HCT116 (cell line): ENCODE measurements at places on chromosomes 6 and 20.

DNA sequence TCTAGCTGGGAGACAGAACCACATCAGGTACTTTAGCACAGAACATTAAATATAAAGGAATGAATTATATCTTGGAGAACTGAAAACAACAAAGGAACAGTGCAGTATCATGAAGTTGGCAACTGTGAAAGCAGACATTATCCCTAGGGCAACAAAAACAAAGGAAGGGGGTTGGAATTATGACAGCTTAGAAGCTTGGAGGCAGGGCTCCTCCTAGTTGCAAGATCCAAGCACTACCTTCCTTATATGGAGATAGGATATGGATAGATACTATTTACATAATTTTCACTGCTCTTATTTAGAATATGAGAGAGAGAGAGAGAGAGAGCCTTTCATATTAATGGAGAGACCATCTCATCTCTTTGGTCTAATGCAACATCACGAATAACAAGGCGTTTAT lies 27.0 kb downstream of the TMEM14A start:
- DNase-seq, result no peak

DNA sequence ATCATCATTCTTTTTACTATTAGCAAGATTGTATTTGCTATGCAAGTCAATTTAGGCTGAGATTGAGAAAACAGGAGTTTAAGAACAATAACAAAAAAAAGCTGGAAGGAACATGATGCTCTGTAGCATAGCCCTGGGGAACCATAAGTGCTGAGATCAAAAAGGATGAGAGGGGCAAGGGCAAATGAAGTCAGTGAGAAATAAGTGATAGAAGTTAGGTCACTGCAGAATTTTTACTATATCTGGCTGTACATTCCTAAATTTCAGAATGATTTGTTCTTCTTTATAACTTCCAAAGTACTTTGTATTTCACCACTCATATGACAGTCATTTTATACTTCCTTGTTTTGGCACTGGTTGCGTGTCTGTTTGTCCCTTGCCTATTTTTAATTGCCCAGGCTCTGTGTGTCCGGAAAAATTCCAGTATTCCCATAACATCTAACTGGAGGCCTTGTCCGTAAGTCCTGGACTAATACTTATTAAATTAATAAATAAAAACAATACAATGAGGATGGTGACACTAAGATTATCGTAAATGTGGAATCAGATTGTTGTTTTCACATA lies 444.7 kb downstream of the TENT5A start:
- DNase-seq, result no peak

DNA sequence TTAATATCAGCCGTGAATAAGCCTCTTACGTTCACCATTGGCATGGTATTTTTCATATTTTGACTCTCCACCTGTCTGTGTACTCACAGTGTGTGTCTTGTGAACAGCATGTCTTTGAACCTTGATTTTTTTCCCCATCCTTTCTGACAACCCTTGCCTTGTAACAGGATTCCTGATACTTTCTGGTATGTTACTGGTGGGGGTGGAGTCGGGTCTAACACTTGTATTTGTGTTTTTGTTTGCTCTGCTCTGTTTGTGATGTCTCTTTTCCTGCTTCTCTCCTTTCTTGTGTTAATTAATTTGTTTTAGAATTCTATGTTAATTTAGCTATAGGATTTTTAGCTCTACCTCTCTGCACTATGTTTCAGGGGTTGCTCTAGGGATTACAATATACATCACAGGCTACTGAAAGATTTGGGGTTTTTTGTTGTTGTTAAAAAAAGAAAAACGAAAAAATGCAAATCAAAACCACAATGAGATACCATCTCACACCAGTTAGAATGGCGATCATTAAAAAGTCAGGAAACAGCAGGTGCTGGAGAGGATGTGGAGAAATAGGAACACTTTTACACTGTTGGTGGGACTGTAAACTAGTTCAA lies 245.1 kb downstream of the CDH4 start:
- DNase-seq, result no peak

- DNase-seq, result no peak
These were observed 33.0 kb upstream of the ME1 start for GRCh38 chr6:83463886-83464285.

DNA sequence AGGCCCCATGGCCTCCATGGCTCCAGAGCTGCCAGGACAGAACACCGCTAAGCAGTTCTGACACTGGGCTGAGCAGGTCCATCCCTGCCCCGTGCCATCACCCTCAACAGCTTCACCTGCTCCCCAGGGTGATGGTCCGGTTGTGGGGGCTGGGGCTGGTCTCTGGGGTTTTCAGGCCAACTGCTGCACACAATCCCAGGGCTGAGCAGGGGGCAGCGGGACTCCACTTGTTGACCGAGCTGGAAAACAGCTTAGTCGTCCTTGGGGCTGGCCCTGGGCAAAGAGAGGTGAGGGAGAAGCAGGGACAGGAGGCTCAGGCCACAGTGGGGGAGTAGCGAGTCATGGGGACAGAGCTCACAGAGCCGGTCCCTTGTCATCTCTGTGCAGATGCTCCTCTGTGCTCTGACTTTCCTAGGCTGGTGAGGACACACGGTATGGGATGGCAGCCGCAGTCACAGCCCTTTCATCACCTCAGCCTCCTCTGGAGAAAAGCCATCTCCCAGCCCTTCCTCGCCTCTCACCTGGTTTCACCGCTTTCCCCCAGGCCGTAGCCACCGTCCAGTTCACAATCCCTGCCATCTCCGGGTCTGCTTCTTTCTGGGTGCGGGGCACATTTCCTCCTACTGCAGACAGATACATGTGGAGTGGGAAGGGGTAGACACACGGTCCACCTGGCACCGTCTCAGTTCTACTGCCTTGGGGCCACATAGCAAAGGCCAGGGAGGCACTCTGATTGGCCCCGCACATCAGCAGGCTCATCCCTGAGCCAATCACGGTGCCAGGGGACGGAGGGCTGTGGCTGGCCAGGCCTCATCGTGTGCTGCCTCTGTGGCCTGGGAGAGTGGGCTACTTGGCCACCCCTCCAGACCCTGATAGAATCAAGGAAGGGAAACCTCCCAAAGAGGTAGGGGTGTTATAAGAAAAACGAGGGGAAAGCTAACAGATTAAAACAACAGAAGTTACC lies 19.1 kb downstream of the MDFI start:
- no peak for DNase-seq

DNA sequence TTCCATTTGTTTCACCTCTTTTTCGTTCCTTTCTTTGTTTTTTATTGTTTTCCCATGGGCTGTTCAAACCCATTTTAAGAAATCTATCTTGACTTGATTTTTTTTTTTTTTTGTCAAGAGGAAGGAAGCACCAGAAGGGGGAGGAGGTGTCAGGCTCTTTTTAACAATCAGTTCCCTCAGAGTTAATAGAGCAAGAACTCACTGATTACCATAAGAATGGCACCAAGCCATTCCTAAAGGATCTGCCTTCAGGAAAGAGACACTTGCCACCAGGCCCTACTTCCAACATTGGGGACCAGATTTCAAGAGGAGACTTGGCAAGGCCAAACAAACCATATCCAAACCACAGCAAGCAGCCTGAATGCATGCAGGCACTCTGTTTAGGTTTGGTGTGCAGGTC lies 168.0 kb downstream of the OTOR start:
- DNase-seq, result no peak

DNA sequence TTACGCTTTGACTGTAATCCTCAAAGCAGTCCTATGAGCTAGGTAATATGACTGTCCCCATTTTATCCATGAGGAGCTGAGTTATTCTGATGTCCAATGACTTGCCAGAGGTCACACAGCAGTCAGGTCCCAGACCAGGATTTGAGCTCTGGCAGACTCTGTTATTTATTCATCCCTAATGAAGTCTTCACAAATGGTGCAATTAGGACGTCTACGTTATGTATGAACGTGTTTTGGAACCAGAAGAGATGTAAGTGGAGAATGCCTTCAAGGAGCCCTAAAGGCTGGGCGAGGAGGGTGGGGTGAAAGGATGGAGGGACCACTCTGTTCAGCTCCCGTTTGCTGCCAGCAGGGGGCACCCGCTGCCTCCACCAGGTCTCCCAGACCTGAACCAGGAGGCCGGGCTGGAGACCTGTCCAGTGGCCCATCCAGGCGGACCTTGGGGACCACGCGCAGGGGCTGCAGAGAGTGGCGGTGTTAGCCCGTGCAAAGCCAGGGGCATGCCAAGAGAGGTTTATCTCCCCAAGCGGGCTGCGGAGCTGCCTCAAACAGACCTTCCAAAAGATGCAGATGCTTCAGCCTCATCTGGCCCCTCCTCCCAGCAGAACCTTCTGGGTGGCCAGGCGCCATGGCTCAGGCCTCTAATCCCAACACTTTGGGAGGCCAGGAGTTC lies 15.2 kb upstream of the ZNF335 start:
- peak; percentile 61 for DNase-seq

- DNase-seq, result no peak
These were observed 766 bp upstream of the TINAG start for GRCh38 chr6:54307439-54307910.

DNA sequence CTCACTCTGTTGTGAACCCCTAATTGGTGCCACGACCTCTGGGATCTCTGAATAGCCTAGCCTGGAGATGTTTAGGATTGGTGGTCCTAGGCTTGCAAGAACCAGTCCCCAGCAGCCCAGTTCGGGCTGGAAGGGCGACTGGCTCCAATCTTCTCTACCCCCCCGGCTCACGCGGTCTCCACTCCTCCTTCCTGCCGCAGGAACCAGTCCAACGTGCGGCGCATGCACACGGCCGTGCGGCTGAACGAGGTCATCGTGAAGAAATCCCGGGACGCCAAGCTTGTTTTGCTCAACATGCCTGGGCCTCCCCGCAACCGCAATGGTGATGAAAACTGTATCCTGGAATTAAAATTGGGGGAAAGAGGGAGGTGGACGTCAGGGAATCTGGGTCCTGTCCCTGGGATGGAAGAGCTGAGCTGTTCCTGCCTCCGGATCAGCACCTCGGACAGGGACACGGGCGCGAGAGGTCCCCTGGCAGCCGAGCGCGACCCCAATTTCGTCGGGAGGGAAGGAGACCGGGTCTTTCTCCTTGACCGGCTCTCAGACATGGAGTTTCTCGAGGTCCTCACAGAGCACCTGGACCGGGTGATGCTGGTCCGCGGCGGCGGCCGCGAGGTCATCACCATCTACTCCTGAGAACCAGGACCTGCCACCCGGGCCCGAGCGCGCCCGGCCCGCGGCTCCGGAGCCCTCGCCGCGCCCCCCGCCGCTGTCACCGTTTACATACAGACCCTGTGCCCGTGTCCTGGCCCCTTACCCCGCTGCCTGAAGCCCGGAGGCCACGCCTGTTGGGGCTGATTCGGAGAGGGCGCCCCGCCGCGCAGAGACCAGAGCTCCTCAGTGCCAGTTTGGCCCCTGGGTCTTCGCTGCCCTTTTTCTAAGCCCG lies 28.2 kb downstream of the SLC12A5 start:
- DNase-seq, result no peak

GRCh38 chr6:4637691-4638433 lies 138.3 kb upstream of the CDYL start:
- DNase-seq, result peak; percentile 16

- no peak for DNase-seq
These were observed 103.7 kb downstream of the ARID1B start for GRCh38 chr6:156880913-156881312.

DNA sequence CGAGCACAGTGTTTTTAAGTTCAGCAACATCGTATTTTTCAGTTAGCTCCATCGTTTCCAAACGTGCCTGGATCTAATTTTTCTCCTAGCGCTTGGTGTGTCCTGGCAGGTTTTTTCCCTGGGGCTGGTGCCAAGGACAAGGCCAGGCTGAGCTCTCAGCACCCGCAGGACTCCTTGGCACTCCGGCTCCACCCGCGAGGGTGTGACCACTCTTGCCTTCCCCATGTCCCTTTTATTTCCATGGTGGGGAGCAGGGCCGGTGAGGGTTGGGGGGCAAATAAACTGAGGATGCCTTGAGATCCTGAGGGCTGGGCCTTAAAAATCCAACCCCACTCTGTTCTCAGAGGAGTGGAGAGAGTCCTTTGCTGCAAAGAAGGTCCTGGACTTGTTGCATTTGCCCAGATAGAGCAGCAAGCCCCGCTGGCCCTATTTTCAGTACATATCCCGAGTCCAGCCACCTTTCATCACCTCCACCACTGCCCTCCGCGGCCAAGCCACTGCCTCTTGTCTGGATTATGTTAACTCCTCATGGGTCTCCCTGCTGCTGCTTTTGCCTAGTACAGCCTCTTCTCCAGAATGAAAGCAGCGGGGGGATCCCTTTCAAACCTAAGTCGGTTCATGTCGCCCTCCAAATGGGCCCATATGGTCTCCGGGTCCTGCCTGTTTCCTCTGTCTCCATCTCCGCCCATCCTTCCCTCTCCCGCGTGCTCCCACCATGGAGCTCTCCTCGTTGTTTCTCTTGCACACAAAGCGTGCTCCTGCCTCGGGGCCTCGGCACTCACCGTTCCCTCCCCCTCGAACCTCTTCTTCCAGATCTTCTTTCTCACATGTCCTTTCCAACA lies 4.5 kb upstream of the RAB44 start:
- DNase-seq, result no peak

DNA sequence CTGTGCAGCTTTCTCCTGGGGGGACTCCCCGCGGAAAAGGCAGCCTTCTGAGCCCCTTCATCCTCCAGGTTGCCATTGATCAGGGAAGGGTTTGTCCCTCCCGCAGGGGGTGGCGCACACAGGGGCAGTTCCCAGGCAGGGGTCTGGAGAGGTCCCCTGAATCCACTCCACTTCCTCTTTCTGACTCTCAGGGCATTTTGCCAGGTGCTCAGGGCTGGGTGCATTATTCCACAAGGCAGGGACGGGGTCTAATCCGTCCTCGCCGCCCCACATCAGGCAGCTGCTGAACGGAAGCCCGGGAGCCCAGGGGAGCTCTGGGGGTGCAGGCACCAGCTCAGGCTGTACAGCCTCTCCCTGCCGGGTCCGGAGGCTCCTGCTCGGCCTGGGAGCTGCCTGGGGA lies 180.9 kb downstream of the TTLL2 start:
- DNase-seq, result no peak

GRCh38 chr6:126657561-126658175 lies 317.8 kb downstream of the CENPW start:
- peak; percentile 39 for DNase-seq

DNA sequence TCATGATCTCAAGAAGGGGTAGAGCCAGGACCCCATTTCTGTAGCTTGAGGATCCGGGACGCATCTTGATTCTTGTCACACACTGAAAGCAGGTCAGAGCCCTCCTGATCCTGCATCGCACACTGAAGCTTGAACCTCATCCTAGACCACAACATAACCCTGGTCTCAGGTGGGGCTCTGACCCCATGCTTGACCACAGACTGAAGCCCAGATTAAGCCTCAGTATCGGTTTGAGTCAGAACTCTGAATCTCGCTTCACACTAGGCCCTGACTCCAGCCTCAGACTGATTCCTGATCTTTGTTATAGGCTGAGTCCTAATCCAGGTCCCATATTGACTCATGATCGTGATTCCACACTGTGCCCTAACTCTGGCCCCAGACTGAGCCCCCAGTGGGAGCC lies 8.5 kb upstream of the RSPO4 start:
- no peak for DNase-seq
